Spleen (tissue), 13 donors: ENCODE measurements at places on chromosomes 7 and 10.

GRCh38 chr7:55569797-55570196 lies 2.5 kb downstream of the VOPP1 start:
- no peak for DNase-seq

DNA sequence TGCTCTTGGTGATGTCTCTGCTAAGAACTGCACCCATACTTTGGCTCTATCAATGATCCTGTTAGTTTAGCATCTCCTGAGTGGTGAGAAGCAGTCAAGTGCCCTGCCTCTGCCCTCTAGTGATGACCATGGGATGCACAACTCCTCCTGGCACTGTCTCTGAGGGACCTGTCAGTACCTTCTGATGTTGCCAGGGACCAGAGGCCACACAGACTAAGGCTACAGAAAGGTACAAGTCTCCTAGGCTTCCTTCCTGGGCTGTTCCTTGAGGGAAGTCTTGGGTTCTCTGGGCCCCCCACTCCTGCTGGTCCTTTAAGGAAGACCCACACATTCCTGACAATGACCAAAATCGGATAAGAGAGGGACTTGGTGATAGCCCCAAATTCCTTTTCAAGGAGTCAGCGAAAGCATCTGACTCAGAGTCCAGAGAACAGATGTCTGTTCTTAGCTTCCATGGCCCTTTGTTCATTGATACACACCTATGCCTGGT lies 15.3 kb downstream of the NKX2-3 start:
- no peak for DNase-seq

DNA sequence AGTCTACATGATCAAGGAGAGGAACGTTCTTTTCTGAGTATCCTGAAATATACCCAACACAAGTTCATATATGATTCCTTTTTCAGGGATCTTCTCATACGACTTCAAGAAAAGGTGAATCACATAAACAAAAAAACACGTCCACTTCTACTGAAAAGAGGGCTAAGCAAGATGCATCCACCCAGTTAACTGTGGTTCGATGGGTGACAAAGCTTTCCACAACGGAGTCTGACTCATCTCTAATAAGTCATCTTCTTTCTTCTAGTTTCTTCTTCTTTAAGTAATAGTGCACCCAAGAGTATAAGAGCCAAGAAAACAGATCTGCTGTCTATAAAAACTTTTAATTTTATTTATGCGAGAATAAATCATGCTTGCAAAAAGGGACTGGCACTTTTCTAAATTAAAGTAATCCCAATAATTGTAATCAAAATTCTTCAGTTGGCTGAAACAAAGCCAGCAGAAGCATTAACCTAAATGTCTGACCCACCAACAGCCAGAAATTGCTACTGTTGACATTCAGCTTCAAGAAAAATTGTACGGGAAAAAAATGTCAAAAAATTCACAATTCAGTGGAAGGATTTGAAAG lies 146.9 kb upstream of the ANK3 start:
- DNase-seq, result no peak

- peak; percentile 43 for DNase-seq
These were observed 226.2 kb downstream of the ZMYND11 start for GRCh38 chr10:361203-362081.

GRCh38 chr10:80498078-80498832 lies 39.4 kb upstream of the SH2D4B start:
- DNase-seq, result no peak

- no peak for DNase-seq
These were observed 249.3 kb upstream of the KCND2 start for GRCh38 chr7:120023494-120024167.

- DNase-seq, result no peak
These were observed 87.7 kb downstream of the PIK3CG start for GRCh38 chr7:106952658-106953231.

DNA sequence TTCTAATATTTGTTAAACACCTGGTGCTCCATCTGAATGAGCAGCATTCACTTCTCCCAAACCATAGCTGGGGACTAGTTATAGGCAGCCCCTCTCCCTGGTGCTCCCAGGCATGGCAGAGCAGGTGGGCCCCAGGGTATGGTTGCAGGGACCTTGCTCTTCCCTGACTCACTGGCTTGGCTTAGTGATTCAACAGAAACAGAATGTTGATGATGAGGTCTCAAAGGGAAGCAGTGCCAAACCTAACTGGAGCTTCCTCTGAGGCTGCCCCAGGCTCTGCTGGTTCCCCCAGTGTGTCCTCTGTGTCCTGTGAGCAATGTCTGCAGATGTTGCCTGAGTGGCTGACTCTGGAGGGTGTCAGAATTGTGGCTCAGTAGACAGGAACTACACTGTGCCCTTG lies 3.7 kb downstream of the GPR26 start:
- no peak for DNase-seq

- DNase-seq, result peak; percentile 66
These were observed 48.2 kb downstream of the GSDME start for GRCh38 chr7:24709051-24709450.
